ENCODE measurements at places on chromosomes 4 and X.

GRCh38 chr4:151192556-151193235 is 84.3 kb upstream of the PRSS48 start:
- peak; percentile 56 for DNase-seq

DNA sequence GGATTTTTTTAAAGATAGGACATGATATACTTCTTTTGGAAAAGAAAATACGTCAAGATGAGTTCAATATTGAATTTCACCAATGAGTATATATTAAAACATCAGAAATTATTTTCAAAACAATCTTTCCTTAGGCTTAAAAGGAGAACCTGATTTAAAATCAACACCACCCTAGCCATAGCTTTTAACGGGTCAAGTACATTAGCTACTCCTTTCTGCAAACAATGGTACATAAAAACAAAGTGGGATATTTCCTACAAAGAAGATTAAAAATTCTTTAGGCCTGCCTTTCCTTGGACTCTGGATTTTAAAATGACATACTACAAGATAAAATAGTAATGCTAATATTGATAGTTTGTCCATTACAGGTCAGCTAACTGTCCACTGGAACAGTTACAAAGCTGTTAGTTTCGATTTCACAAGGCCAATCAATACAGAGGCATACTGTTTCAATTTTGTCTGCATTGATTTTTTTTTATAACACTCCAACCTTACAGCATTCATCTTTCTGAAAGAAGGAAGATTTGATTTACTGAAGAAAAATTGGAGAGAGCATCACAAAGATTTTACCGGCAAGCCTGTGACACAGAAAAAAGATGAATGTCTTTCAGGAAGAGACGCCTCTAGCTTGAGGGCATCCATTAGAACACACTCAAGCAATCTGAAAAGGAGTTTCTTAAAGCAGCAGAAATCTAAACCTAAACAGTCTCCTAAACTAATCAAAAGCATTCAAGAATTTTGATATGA is 97.2 kb downstream of the MAB21L2 start:
- DNase-seq = no peak

DNA sequence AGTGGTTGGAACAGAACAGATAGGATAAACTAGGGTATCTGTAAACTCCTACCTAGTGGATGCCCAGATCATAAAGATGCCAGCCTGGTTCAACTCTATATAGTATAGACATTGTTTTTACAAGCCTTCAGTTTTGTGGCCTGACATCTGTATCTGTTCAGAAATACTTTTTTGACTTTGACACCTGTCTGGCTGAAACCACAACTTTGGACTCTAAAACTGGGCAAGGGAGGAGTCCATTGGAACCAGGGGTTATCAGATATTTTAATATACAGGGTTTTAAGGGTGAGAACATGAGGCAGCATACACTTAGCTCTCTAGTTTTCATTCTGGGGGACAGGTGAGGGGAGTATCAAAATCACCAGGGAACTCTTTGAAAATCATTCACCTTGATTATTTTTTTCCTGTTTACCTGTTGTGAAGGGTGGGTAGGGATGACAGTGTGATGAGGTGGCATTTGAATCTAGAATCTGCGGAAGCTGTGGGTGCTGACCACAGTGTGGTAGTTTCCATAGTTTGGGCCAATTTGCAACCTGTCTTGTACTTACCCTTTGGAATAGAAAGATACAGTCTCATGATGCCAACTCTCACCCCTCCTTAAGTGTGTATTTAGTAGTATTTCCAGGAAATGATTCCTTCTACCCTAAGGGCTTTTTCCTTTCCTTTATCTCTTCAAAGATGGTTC is 20.6 kb downstream of the GAB1 start:
- DNase-seq = no peak

DNA sequence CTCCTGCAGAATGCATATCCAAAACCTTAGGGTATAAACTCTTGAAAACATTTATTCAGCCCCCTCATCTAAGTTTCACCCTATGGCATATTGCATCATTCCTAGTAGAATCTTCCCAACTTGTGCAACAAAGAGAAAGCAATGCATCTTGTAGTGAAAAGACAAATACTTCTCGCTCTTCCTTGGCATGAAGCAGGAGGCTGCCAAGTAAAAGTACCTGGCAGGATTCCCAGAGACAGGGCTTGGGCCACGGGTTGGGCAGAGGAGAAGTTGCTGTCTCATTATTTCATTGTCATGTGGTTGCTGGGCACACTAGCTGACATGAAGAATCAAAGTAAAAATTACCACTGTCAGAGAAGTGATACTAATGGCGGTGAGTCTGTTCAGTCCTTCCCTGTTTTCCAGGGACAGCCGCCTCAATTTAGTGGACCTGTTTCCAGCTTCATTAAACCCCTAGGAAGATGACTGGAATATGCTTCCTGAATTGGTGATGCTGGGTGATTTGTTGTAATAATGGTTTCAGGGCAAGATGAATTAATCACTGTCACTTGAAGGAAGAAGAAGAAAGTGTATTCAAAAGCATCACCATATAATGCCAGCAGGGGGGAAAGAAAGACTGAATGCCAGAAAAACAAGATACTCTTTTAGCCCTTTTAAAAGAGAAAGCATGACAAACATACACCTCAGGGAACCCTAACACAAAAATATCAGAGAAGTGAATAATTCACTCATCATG is 380.5 kb upstream of the IGFBP7 start:
- DNase-seq = no peak

- no peak for DNase-seq
These were observed 49.0 kb downstream of the AGA start for GRCh38 chr4:177393236-177393635.

DNA sequence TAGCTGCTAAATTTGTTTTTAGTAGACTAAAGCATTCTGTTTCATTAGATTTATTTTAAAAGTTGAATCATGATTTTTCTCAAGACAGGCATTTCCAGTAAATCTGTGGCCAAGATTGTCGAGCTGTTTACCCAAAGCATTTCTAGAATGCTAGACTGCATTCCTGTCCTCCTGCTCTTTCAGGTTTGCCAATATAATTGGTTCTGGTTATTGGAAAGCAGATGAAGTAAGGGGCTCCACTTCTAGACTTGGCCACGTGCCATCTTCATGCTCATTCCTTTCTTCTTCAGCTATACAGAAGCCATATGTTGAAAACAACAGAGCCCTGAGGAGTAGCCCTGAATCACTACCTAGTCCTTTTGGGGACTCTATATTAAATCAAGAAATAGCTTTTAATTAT is 62.5 kb downstream of the PGRMC2 start:
- DNase-seq = no peak

GRCh38 chrX:94204524-94204923 is 530.5 kb downstream of the FAM133A start:
- DNase-seq = no peak

GRCh38 chrX:68936126-68936525 is 107.3 kb downstream of the EFNB1 start:
- DNase-seq = no peak

DNA sequence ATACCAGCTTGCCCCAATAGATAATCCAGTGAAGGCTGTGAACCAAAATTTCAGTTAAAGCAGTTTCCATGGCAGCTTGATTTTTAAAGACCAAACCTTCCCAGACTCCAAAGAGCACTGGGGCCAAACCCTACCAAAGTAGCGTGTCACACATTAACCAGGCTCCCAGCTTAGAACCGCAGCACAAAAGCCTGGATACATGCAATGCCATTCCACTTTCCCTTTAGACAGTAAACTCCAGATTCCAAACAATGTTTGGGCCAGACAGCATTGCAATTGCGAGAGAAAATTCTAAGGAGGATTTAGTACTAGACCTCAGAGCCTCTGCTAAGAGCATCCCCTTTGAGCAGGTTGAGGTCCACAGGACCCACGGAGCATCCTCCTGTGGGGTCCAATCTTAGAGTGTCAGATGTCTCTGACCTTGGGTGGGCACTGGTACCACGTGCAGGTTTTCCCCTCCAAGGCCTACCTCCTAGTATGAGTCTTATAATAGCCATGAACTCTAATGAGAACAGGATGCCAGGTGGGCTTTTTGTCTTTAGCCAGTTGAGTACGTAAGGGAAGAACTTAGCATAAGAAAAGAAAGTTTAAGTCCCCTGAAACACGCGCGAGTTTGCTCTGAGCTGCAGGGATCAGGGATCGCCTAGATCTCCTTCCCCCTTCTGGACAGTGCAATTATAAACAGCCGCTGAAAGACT is 38.8 kb downstream of the MGARP start:
- no peak for DNase-seq

- no peak for DNase-seq
These were observed 52.7 kb downstream of the TMEM164 start for GRCh38 chrX:110055616-110056015.

DNA sequence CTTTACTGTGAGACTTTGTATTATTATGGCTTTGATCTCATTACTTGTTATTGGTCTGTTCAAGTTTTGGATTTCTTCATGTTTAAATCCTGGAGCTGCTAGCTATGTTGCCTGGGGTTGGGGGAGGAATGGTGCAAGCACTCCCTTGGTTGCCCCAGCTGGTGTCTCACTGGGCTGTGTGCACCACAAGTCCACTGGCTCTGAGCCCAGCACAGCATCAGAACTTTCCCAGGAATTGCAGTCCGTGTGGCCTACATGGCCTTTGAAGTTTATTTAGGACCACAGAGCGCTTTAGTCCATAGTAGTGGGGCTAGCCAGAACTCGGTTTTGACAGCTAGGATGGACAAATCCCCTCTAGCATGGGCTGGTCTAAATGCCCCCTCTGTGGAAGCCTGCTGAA is 278.8 kb upstream of the RPS6KA3 start:
- DNase-seq = no peak

GRCh38 chrX:53794181-53794580 is 107.7 kb upstream of the HUWE1 start:
- no peak for DNase-seq

GRCh38 chr4:1057403-1057745 is 45.9 kb downstream of the FGFRL1 start:
- DNase-seq = no peak

GRCh38 chr4:72887152-72887551 is 182.4 kb downstream of the COX18 start:
- no peak for DNase-seq

- no peak for DNase-seq
These were observed 66.7 kb upstream of the VCX2 start for GRCh38 chrX:8237718-8238117.

GRCh38 chr4:146521541-146522097 is at the start of gene SLC10A7:
TSS of gene SLC10A7 (minus strand) at chr4:146521940. CDS start at chr4:146521717, 223 bp downstream.
- peak; percentile 85 for DNase-seq

- DNase-seq = no peak
These were observed at the start of gene SMR3A for GRCh38 chr4:70360460-70360859. TSS of gene SMR3A (plus strand) at chr4:70360760. CDS start at chr4:70362116, 1,356 bp downstream.

- DNase-seq = no peak
These were observed 352.5 kb upstream of the FMR1 start for GRCh38 chrX:147559191-147559590.

DNA sequence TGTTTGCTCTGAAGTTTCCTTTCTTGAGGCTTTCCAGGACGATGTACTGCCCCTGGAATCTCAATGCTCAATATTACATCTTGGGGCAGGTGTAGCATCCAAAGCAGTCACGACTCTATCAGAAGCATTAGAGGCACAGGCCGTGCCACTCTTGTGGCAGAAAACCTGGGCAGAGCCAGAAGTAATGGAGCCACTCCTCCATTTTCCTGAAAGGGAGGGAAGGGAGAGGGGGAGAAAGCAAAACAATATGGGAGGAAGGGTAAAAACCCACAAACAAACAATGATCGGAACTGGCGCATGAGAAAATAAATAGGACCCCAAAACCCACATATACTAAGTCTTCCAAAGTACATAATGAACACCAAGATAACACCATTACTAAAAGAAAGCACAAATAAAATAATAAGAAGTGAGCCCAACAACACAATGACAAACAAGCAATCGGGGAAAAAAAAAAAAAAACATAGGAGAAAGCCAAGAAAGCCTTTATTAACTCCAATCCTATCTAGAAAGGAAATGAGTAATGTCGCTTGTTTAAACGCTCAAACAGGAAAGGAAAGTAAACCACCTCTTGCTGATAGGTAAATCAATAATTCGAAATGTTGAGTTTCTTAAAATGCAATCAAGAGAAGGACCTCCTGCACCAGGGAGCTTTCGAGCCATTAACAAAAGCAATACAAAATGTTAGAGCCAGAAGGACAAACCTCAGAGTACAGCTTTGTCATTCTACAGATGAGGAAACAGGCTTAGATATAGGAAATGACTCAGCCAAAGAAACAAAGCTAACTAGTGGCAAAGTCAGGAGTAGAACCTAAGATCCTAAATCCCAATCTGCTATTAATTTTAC is 117.4 kb downstream of the ATRX start:
- peak; percentile 77 for DNase-seq

GRCh38 chr4:114250439-114250891 is 271.0 kb upstream of the ARSJ start:
- DNase-seq = no peak

GRCh38 chr4:187139141-187139540 is 415.5 kb upstream of the FAT1 start:
- no peak for DNase-seq

DNA sequence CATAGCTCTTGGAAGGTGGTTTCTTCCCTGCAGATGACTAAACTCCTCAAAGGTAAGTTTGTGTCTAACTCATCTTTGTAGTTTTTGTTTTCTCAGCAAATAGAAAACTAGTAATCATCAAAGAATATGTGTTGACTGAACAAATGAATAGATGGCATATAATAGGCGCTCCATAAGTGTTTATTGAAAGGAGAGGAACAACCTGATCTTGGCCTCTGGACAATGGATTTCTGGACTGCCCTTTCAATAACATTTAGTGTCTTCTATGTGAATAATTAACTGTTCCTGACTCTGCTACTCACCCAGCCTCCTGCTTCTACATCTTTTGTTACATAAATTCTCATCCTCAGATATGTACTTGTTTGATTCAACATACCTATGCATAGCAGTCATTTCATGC is 399.1 kb downstream of the PPP1R2C start:
- DNase-seq = no peak

- no peak for DNase-seq
These were observed 329.0 kb downstream of the NAF1 start for GRCh38 chr4:162837679-162838078.

DNA sequence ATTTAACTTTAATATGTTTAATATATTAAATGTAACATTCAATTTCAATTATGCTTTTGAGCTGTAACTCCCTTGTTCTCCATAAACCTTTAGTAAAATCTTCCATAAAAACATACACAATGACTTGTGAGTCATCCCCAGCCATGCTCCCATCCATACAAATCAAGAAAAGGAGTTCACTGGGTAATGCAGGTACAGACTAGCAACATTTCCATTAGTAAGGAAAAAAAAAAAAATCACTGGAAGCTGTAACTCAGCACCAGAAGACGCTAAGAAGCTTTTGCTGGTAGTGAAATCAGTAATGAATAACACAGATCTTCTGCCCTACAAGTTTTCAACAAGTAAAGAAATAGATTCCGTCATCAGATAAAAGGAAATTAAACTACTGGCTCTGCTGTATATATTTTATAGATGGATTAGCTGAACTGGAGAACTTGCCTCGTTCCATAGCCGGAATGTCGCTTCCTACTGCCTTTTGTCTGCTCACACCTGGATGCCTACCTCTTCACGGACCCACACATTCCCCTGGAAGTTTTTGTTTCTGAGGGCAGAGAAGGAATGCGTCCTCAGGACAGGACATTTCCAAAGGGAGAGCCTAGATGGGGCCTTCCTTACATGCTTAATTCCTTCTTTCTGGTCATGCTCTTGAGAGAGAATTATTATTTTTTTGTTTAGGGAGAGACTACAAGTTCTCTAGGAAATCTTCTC is 298.4 kb upstream of the ANKRD50 start:
- DNase-seq = peak; percentile 26

Measured in dermis blood vessel endothelial cell (primary cell).